ENCODE measurements at places on chromosomes 2 and 18.
A peak's percentile ranks its signal among the peaks of the same experiment; 100 is the strongest.

DNA sequence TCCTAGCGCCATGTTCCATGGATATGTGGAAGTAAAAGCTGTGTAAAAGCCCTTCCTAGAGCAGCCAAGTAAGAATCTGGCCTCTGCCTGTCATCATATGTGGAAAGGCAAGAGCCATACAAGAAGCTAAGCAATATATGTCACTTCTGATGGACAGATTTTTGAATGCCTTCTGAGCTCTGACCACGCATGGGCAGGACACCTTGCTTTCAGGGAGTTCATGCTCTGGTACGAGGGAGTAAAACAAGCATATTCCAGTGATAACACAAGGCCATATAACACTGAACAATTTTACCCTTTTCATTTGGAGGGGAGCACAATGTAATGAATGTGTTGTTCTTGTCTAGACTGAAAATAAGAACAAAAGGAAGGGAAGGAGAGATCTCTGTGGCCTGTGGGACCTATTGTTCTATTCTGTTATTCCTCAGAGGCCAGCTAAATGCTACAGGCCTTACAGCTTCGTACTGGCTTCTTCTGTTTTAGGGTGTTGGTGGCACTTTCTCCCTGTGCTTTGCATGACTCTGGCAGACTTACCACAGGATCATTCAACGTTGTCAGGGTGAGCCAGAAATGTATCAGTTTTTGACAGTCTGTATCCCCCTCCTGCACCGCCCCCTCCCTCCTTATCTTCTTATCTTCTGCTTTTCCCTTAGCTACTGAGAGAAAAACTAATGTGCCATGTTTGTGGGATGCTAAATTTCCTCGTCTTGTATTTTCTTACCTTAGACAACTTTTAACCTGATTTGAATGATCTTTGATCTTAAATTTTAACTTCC, 99.5 kb downstream of the MAP4K4 start:
- no peak for DNase-seq

- DNase-seq = no peak
Measured at GRCh38 chr2:130766037-130766436, 10.7 kb downstream of the AMER3 start.

GRCh38 chr2:211133766-211134165, 577.4 kb downstream of the CPS1 start:
- DNase-seq = no peak

DNA sequence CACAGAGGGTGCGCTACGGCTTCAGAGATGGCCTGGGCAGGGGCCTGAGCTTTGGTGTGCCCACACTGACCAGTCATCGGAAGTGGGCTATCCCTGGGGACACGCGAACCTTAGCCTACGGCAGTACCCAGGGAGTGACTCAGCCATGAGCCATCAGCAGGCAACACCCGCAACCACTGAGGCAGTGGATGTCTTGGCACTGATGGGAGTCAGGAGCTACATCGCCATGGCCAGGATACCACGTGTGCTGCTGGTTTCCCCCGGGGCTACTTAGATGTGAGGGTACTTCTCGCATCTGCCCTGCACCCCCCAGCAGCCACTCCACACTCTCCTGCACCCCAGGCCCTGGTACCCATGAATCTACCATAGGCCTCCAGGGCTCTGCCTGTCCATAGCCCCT, 12.8 kb upstream of the HPCAL1 start:
- DNase-seq = no peak

DNA sequence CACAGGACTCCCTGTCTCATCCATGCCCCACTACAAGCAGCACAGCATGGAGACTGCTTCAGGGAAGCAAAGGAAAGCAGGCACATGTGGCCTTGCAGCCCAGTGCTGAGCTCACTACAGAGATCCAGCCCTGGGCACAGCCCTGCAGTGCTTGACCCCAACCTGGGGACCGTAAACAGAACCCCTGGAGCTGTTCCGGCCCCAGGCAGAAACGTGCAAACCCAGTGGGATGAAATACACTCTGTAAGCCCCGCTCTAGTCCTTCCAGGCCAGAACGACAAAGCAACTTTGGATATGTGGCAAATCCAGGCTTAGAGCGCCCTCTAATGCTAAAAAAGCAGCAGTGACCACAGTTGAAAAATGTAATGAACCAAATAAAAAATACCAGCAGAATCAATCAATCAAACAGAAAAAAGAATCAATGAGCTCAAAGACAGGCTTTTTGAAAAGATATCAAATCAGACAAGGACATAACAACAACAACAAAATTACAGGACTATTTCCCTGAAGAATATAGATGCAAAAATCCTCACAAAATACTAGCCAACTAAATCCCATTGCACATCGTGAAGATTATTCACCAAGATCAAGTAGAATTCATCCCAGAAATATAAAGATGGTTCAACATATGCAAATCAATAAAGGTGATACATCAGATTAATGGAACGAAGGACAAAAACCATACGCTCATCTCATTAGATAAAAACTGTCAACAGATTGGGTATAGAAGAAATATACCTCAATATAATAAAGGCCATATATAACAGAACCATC, 45.6 kb downstream of the ZNF519 start:
- peak; percentile 42 for DNase-seq

GRCh38 chr2:80579756-80580155, 275.2 kb upstream of the LRRTM1 start:
- DNase-seq = no peak

GRCh38 chr18:27062802-27063201, 122.3 kb downstream of the CHST9 start:
- DNase-seq = no peak

DNA sequence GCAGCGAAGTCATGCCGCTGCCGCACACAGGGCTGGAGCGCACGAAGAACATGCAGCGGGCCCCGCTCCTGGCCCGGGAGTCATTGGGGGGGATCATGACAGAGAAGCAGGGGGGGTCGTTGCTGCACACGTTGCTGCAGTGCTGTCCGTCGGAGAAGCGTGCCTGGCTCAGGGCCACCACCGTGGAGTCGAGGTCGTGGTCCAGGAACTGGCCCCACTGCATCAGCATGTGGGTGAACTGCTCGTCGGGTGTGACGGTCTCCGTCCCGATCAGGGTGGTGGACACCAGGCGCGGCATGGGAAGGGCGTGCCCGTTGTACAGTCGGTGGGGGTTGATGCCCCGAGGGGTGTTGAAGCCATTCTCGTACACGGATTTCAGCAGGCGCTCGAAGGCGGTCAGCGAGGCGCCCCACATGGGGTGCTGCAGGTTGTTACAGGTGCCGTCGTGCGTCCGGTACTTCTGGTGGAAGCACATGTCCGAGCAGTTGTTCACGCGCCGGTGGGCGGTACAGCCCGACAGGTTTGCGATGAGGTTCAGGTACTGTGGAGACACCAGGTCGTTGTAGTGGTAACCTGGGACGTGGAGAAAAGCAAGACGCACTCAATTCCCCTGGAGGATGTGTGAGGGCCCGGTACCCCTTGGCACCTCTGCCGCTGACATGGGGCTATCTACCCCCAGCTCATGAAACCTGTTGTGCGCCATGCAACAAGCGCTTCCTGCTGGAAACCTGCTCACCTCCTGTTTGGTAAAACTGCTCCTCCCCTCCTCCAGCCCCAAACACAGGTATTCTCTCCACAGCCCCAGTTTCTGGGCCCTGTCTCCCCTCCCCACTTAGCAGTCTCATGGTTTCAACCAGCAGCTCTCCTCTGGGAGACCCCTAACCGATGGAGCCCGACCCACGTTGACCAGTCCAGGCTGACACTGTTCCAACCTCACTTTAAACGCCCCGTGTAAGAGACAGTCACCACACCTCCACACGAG, 94.9 kb downstream of the PXDN start:
- DNase-seq = no peak

DNA sequence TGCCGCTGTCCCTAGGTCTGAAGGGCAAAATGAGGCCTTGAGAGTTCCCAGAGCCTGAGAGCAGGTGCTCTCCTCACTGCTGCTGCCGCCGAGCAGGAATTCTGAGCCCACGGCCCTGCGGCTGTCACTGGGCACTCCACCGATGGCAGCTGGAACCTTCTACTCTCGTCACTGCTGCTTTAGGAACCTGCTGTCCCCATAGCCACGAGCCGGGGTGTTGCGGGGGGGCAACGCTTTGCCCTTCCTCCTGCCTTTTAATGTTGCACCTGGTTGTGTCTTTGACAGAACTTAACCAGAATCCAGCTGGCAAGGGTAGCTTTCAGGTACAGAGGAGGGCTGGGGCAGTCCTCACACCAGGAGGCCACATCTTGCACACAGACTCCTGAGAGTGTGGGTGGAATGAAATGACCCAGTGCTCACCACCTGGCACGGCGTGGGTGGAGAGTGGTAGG, 32.3 kb downstream of the NCK2 start:
- no peak for DNase-seq

- no peak for DNase-seq
Measured at GRCh38 chr2:101120124-101120996, 30.8 kb downstream of the TBC1D8 start.

- DNase-seq = no peak
Measured at GRCh38 chr18:62209046-62209445, 22.0 kb downstream of the RELCH start.

DNA sequence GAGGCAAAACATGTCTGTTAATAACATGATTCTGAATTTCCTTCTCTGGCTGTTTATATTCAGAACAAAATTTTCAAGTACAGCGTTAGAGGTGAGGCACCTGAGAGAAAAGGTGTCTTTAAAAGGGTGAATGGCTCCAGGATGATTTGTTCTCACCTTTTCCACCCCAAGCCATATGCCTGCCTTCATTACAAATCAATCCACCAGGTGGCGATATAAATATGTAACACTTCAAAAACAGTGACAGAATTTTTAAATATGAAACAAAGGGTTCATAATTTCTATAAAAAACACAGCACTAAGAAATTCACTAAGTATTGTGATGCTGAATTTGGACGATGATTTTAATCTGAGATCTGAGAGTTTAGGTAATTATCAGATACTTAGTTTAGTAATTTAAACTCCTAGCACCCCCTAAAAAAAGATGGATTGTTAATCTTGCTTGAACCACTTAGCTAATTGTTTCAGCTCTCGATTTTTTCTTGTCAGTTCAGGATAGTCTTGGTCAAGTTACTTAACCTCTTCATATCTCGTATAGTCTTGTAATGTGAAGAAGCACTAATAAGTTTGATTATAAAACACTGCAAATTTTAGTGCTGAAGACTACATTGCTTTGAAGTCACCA, 528.8 kb downstream of the CPS1 start:
- peak; percentile 21 for DNase-seq

- no peak for DNase-seq
Measured at GRCh38 chr2:12175323-12175722, 428.9 kb downstream of the LPIN1 start.

GRCh38 chr18:32893915-32894314, 121.1 kb upstream of the KLHL14 start:
- no peak for DNase-seq

- no peak for DNase-seq
Measured at GRCh38 chr18:21452796-21453510, 147.6 kb downstream of the ESCO1 start.

- DNase-seq = no peak
Measured at GRCh38 chr2:46002947-46003346, 294.3 kb upstream of the EPAS1 start.

GRCh38 chr2:64686283-64686956, 32.7 kb upstream of the SERTAD2 start:
- no peak for DNase-seq

DNA sequence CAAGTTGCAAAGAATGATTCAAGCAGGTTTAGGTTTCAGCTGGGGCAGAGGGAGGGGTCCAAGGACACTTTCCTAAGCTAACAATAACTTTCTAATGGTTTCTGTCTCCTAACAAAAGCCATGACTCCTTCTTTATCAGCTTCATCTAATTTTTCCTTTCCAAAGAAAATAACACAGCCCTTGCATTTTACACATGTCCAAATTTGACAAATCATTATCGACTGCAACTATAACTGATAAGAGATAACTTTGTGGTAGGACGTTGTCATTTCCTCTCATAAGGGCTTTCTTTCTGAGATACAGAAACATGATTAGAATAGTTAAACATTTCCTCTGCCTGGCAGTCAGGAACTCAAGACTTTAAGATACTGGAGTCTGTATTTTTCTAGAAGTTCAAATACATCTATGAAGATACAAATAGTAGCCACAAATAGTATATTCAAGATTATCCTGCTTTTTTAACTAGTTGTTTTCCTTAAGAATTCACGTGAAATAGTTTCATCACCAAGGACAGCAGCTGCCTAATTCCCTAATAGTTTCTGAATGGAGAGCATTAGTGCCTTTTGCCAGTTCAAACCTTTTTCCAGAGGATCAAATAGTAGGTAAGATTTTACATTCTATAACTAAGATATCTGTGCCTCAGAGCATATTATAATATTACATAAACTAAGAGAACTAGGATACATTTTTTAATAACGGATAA, 263.2 kb downstream of the EXOC6B start:
- DNase-seq = no peak

DNA sequence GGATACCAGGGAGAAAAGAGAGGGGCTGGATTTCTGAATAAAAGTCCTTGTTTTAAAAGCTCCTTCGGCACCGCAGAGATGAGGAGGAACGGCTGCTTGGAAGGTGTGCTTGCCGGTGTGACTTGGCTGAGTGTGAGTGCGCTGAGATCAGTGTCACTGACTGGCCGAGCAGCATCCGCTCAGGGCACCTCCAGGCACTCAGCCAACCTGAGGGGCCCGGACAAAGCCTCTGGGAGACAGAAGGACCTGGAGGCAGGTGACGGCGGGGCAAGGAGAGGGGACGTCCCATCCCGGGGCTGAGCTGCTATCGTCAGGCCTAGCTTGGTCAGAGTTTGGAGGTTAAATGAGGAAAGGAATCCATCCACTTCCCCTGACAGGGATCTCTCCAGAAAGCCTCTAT, 16.8 kb upstream of the ALLC start:
- DNase-seq = no peak

DNA sequence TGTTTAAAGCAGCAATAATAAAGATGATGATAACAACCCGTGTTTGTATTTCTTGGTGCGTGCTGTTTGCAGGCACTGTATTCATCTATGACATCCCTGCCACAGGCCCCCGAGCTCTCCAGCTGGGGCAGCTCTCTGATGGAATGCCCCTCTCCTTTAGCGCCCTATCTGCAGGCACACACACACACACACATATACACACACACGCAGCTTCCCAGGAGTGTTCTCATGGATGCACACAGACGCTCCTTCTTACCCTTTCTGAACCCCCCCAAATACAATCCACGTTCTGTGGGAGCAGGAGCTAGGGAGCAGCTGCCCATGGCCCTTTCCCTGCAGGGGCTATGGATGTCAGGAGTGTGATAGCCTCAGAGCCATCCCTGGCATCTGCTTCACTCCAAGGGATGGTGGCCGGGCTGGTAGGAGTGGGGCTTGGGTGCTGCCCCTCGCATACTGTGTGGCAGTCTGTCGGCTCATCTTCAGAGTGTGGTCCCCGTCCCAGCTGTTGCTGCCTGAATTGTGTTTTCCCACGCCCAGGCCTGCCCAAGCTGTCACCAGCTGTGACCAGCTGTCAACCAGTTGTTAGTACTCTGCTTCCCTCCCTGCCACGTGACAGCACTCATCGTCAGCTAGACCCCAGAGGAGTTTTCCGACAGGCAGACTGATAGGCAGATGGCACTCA, 50.8 kb upstream of the MYCN start:
- DNase-seq = no peak

- DNase-seq = peak; percentile 25
Measured at GRCh38 chr2:191051825-191052778, 38.1 kb upstream of the STAT1 start.

Data from GM20000 (cell line).